ENCODE measurements at places on chromosomes 2 and 18.

- peak overlapping the region; percentile 99 for H3K4me3 ChIP-seq
- no peak overlapping the region for H3K27ac ChIP-seq
- peaks cover 23% of the 10 kb centered on the region for H3K4me1 ChIP-seq
- no peak for DNase-seq
- no peaks in the 10 kb centered on the region for H3K36me3 ChIP-seq
Measured at GRCh38 chr2:218398437-218399390, 954 bp upstream of the CTDSP1 start.

- no peaks in the 10 kb centered on the region for H3K36me3 ChIP-seq
- H3K27me3 ChIP-seq, result peaks cover 51% of the 10 kb centered on the region
- H3K4me1 ChIP-seq, result no peaks in the 10 kb centered on the region
Measured at GRCh38 chr18:47737956-47738355, 192.5 kb downstream of the SMAD2 start.

- no peaks in the 10 kb centered on the region for H3K36me3 ChIP-seq
- DNase-seq, result no peak
- H3K4me1 ChIP-seq, result peaks cover 80% of the 10 kb centered on the region
- no peaks in the 10 kb centered on the region for H3K27me3 ChIP-seq
- H3K4me3 ChIP-seq, result no peak overlapping the region
Measured at GRCh38 chr18:28149810-28150420, 27.0 kb downstream of the CDH2 start.

DNA sequence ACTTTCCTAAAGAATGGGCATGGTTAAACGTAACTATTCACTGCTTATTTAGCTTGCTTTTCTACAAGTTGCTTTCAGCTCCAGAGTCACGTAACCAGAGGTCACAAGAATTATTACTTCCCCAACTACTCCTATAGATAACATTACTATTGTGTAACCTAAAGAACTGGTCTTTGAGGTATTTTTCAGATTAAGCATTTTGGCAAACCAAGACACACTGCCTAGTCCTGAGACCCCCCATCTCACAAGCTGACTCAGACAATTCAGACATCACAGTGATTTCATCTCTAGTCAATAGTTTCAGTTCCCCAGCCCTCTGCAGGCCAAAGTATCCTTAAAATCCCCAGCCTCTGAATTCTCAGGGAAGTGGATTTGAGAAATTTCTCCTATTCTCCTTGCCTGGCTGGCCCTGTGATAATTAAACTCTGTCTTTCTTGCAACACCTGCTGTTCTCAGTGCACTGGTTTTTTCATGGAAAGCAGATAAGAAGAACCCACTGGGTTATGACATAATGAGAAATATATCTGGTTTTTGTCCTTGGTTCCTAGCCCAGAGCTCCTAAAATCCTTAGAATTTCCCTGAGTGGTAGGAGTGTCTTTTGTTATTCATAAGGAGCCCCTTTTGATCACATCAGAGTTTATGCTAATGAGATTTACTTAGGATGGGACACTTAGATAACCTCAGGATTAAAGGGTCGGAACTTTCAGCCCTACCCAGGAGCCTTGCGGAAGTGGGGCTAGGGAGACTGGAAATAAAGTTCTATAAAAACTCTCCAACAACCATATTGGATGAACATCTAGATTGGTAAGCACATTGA is 1310.8 kb upstream of the CHAC2 start:
- no peak overlapping the region for H3K4me3 ChIP-seq
- no peaks in the 10 kb centered on the region for H3K27me3 ChIP-seq
- peaks cover 8% of the 10 kb centered on the region for H3K4me1 ChIP-seq
- no peak overlapping the region for H3K27ac ChIP-seq
- no peaks in the 10 kb centered on the region for H3K36me3 ChIP-seq

GRCh38 chr2:168392024-168392423 is 64.0 kb upstream of the CERS6 start:
- H3K4me3 ChIP-seq, result no peak overlapping the region
- H3K27ac ChIP-seq, result no peak overlapping the region
- H3K27me3 ChIP-seq, result no peaks in the 10 kb centered on the region
- no peak for DNase-seq
- no peaks in the 10 kb centered on the region for H3K36me3 ChIP-seq
- no peaks in the 10 kb centered on the region for H3K4me1 ChIP-seq

GRCh38 chr2:126653761-126654160 is 2.2 kb upstream of the GYPC start:
- H3K36me3 ChIP-seq, result peaks cover 6% of the 10 kb centered on the region
- H3K4me3 ChIP-seq, result peak overlapping the region; percentile 49
- no peaks in the 10 kb centered on the region for H3K27me3 ChIP-seq
- no peak overlapping the region for H3K27ac ChIP-seq
- no peak for DNase-seq

- no peaks in the 10 kb centered on the region for H3K36me3 ChIP-seq
- H3K27ac ChIP-seq, result no peak overlapping the region
- H3K27me3 ChIP-seq, result peaks cover 44% of the 10 kb centered on the region
- H3K4me1 ChIP-seq, result peaks cover 28% of the 10 kb centered on the region
- no peak overlapping the region for H3K4me3 ChIP-seq
Measured at GRCh38 chr2:118375907-118376485, 287.7 kb downstream of the INSIG2 start.

- DNase-seq, result peak; percentile 46
- H3K36me3 ChIP-seq, result peaks cover 28% of the 10 kb centered on the region
- peak overlapping the region; percentile 88 for H3K27ac ChIP-seq
- no peaks in the 10 kb centered on the region for H3K27me3 ChIP-seq
- H3K4me3 ChIP-seq, result peak overlapping the region; percentile 70
Measured at GRCh38 chr18:58863539-58864145, 1.0 kb upstream of the ZNF532 start.

- no peaks in the 10 kb centered on the region for H3K36me3 ChIP-seq
- no peak for DNase-seq
- peaks cover 6% of the 10 kb centered on the region for H3K4me1 ChIP-seq
- no peaks in the 10 kb centered on the region for H3K27me3 ChIP-seq
- no peak overlapping the region for H3K4me3 ChIP-seq
Measured at GRCh38 chr2:143823296-143823695, 694.1 kb downstream of the ARHGAP15 start.

GRCh38 chr2:42513252-42513918 is 19.6 kb upstream of the KCNG3 start:
- H3K36me3 ChIP-seq, result no peaks in the 10 kb centered on the region
- peaks cover 14% of the 10 kb centered on the region for H3K4me1 ChIP-seq
- peak; percentile 35 for DNase-seq
- no peaks in the 10 kb centered on the region for H3K27me3 ChIP-seq
- no peak overlapping the region for H3K4me3 ChIP-seq

DNA sequence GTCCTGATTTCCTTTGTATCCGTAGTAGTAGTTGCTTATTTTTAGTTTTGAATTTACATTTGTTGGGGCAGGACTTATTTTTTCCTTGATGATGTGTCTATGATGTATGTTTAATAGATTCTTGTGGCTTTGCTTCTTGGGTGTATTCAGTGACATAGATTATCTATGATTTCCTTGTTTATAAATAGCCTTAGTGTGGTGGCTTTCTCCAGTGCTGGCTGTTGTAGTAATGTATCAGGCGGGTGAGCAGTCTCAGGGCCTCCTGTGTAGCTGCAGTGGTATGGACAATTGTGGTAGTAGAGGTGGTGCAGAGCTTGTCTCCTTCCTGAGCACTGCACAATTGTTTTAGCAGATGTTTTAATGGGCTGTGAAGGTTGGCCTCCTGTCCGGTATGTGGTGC is 60.5 kb downstream of the SMCHD1 start:
- no peak overlapping the region for H3K4me3 ChIP-seq
- H3K27ac ChIP-seq, result no peak overlapping the region
- peaks cover 44% of the 10 kb centered on the region for H3K36me3 ChIP-seq
- no peaks in the 10 kb centered on the region for H3K4me1 ChIP-seq

DNA sequence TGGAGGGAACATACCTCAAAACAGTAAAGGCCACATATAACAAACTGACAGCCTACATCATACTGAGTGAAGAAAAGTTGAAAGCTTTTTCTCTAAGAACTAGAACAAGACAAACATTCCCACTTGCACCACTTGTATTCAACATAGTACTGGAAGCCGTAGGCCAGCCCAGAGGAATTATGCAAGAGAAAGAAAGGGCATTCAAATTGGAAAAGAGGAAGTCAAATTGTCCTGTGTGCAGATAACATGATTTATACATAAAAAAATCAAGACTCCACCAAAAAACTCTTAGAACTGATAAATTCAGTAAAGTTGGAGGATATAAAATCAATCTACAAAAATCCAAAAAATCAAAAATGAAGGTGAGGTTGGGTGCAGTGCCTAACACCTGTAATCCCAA is 8.0 kb upstream of the KDM3A start:
- H3K36me3 ChIP-seq, result no peaks in the 10 kb centered on the region
- no peaks in the 10 kb centered on the region for H3K4me1 ChIP-seq
- no peak for DNase-seq
- H3K4me3 ChIP-seq, result no peak overlapping the region
- H3K27me3 ChIP-seq, result peaks cover 31% of the 10 kb centered on the region

GRCh38 chr2:7593360-7593759 is 676.1 kb downstream of the RNF144A start:
- H3K27ac ChIP-seq, result no peak overlapping the region
- H3K4me3 ChIP-seq, result no peak overlapping the region
- H3K27me3 ChIP-seq, result no peaks in the 10 kb centered on the region
- H3K4me1 ChIP-seq, result peaks cover 13% of the 10 kb centered on the region

- no peaks in the 10 kb centered on the region for H3K27me3 ChIP-seq
- H3K4me3 ChIP-seq, result no peak overlapping the region
- no peak overlapping the region for H3K27ac ChIP-seq
- no peak for DNase-seq
- no peaks in the 10 kb centered on the region for H3K36me3 ChIP-seq
- no peaks in the 10 kb centered on the region for H3K4me1 ChIP-seq
Measured at GRCh38 chr18:34467058-34467457, 242.3 kb upstream of the NOL4 start.

- H3K27me3 ChIP-seq, result no peaks in the 10 kb centered on the region
- no peak overlapping the region for H3K4me3 ChIP-seq
- no peak for DNase-seq
- H3K36me3 ChIP-seq, result peaks cover 50% of the 10 kb centered on the region
- H3K4me1 ChIP-seq, result no peaks in the 10 kb centered on the region
- no peak overlapping the region for H3K27ac ChIP-seq
Measured at GRCh38 chr2:238077292-238077691, 16.5 kb downstream of the SCLY start.

GRCh38 chr2:20173496-20174402 is 51.2 kb downstream of the SDC1 start:
- DNase-seq, result no peak
- no peak overlapping the region for H3K27ac ChIP-seq
- H3K27me3 ChIP-seq, result no peaks in the 10 kb centered on the region
- H3K4me3 ChIP-seq, result no peak overlapping the region
- H3K4me1 ChIP-seq, result peaks cover 17% of the 10 kb centered on the region

DNA sequence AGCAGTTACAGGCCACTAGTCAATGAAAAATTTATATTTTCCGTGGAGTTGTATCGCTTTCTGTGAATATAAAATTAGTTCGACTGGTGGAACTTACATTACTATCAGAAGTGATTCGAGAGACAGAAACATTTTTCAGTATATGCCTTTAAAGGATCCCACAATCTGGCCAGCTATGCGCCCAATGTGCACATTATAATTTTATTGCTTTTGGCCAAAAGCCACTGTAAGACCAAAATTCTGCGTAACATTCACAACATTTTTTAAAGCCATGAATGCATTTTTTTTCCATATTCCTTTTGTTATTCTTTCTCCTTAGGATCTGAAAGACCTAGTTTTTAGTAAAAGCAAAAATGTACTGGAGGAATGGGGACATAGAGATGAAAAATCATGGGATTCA is 131.0 kb upstream of the CHAC2 start:
- H3K4me3 ChIP-seq, result no peak overlapping the region
- H3K36me3 ChIP-seq, result no peaks in the 10 kb centered on the region
- H3K27ac ChIP-seq, result no peak overlapping the region
- DNase-seq, result no peak
- H3K27me3 ChIP-seq, result no peaks in the 10 kb centered on the region
- peaks cover 12% of the 10 kb centered on the region for H3K4me1 ChIP-seq

GRCh38 chr2:252001-252602 is 11.7 kb downstream of the SH3YL1 start:
- H3K4me3 ChIP-seq, result no peak overlapping the region
- DNase-seq, result no peak
- peaks cover 10% of the 10 kb centered on the region for H3K4me1 ChIP-seq

DNA sequence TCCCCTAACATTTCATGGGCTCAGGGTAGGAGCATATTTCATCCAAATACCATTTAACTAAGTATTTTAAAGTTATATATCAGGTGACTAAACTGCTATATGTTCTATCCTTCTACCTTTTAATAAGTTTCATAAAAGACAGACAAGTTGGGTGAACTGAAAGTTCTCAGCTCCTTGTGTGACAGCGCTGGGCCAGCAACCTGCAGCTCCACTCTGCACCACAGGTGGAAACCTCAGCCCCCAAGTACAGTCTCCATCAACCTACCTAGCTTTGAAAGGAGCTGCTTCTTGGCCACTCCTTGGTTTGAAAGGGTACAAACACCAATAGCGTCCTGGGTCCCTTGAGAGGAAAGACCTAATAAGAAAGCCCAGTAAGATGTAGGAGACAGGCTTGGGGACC is 177.9 kb downstream of the PDE1A start:
- H3K27ac ChIP-seq, result no peak overlapping the region
- H3K36me3 ChIP-seq, result peaks cover 4% of the 10 kb centered on the region
- H3K4me1 ChIP-seq, result peaks cover 34% of the 10 kb centered on the region
- no peaks in the 10 kb centered on the region for H3K27me3 ChIP-seq
- no peak for DNase-seq

DNA sequence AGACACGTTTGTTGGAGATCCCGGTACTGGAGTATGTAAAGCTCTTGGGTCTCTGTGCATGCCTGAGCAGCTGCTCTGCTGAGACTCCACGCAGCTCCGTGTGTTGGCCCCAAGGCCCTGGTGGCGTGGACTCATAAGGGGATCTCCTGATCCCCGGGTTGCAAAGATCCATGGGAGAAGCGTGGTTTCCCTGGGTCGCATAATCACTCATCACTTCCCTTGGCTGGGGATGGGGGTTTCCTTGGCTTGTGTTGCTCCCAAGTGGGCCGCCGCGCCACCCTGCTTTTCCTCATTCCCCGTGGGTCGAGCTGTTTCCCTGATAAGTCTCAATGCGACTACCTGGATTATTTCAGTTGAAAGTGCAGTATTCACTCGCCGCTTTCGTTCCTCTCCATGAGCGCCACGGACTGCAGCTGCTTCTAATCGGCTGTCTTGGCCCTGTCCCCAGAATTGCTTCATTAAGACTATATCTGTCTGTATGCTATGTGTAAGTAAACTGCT is 76.0 kb downstream of the EPC2 start:
- H3K4me3 ChIP-seq, result no peak overlapping the region
- H3K27ac ChIP-seq, result no peak overlapping the region
- peaks cover 42% of the 10 kb centered on the region for H3K36me3 ChIP-seq
- no peak for DNase-seq

DNA sequence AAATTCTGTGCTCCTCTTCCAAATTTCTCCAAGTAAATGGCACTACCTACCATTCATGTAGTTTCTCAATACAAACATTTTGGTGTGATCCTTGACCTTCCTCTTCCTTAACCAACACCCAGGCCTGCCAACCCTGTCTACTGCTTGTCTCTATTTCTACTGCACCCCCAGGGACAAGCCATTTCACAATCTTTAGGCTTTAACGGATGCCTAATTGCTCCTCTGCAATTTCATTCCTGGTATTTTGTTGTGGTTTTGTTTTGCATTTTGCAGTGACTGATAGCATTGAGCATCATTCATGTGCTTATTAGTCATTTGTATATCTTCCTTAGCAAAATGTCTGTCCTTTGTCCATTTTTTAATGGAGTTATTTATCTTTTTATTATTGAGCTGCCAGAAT is 10.0 kb downstream of the FAP start:
- H3K4me1 ChIP-seq, result peaks cover 7% of the 10 kb centered on the region
- no peaks in the 10 kb centered on the region for H3K27me3 ChIP-seq
- DNase-seq, result no peak
- H3K4me3 ChIP-seq, result no peak overlapping the region
- H3K27ac ChIP-seq, result no peak overlapping the region
